ENCODE measurements at places on chromosomes 5 and 9.

GRCh38 chr5:64688965-64689364 lies 1.3 kb upstream of the SHISAL2B start:
- DNase-seq: no peak

DNA sequence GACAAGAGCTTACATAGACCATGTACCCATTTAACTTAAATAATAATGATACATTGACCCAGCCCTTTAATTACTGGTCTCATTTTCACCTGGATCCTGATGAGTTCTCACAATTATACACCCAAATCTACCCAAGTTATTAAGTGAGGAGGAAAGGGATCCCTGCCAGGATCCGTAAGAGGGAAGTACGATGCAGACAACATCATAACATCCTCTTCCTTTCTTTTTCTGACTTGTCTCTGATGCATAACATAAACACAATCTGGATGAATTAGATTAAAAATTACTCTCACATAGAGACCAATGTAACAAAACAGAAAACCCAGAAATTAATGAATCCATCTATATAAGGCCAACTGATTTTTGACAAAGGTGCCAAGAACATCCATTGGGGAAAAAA lies 17.0 kb downstream of the MARCHF3 start:
- DNase-seq: no peak

DNA sequence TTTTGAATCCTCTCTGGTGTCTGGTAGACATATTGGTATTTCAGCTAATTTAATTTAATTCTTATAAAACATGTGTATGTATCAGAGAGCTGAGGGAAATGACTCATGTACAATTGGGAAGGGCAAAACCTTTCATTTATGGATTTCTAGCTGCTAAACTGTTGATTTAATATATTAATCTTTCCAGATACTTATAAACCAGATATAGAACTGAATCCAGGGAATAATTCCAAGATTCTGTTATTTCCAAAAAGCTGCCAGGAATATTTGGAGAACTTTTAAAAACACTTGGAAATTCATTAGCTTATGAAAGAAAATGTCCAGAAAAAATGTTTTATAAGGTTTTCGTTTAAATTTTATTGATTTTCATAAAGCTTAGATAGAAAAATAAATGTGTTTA lies 295.5 kb downstream of the YTHDC2 start:
- no peak for DNase-seq

DNA sequence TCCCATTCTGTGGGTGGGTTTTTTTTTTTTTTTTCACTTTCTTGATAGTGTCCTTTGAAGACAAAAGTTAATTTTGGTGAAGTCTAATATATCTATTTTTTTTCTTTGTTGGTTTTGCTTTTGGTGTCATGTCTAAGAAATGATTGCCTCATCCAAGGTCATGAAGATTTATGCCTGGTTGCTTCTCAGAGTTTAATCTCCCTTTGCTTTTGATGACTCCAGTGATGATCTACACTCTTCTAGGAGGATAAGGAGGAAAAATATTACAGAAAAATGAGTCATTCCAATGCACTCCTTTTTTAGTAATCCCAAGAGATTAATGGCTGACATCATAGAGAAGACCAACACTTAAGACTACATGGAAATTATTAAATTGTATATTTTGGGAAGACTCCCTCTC lies 79.7 kb upstream of the ICE1 start:
- no peak for DNase-seq

DNA sequence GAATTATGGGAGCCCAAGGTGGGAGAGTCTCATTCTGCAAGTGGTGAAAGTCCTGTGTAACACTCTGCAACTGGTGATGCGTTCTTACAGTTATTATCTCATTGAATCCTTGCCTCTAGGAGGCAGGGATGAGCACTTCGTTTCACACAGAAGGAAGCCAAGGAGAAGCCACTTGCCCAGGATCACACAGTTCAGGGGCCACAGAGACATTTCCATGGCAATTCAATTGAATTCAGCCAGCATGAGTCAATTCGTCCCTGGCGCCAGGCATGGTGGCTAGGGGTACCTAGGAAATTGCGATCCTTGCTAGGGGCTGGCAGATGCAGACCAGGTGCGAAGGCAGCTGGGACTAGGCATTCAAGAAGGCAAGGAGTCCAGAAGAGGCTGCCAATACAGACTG lies 26.2 kb downstream of the LHX2 start:
- DNase-seq: no peak

GRCh38 chr5:157821822-157822622 lies 36.9 kb downstream of the CLINT1 start:
- DNase-seq: no peak

- no peak for DNase-seq
Observed at GRCh38 chr5:34687269-34688011, 31.3 kb downstream of the RAI14 start.

DNA sequence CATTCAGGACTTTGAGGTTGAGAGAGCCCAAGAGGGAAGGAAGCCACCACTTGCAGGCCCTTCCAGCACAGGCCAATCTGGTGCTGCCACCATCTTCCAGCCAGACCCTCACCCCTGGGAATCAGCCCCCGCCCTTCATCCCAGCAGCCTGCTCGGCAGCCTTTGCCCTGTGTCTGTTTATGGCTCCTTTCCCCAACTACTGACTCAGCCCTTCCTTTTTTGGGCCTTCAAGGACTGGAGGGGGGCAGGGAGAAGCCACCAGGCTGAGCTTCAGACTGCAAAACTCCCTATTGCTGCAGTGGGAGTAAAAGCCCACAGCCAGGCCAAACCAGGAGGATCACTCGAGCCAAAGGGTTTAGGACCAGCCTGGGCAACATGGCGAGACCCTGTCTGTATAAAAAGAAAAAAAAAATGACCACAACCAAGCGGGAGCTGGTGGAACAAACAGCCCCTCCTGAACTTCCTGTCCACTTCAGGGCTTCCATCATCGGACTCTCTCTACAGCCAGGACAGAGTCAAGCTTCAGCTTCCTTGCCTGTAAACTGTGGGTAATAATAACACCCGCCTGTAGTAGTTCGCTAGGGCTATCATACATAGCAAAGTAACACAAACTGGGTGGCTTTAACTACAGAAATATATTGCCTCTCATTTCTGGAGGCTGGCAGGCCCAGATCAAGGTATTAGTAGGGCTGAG lies 85.9 kb upstream of the IL17B start:
- DNase-seq: no peak

GRCh38 chr5:96636594-96636993 lies 25.6 kb upstream of the CAST start:
- no peak for DNase-seq

DNA sequence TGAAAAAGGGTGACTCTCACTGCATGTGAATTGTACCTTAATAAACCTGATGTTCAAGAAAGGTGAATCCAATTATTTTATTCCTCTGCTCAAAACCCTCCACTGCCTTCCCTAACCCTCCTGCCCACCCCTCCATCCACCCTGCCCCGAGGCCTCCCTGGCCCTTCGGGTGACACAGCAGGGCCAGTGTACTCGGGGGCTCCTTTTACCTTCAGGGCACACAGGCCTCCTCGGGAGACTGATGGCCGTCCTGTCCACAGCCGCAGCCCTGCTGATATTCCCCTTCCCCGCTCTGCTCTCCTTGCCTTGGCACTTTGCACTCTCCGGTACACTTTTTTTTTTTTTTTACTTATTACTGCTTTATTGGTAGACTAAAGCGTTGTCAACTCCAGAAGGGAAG lies 234.0 kb downstream of the CACNA1B start:
- DNase-seq: no peak

DNA sequence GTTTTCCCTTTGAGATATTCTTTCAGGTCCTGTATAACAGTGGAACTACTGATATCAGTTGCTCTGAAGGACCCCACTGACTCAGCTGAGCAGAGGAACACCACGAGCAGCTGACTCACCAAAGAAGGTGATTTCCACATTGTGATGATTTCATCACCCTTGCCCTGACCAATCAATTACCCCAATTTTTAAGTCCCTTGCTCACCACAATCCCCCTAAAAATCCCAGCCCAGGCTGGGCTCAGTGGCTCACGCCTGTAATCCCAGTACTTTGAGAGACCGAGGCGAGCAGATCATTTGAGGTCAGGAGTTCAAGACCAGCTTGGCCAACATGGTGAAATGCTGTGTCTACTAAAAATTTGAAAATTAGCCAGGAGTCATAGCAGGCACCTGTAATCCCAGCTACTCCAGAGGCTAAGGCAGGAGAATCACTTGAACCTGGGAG lies 125.3 kb upstream of the ABCA1 start:
- no peak for DNase-seq

DNA sequence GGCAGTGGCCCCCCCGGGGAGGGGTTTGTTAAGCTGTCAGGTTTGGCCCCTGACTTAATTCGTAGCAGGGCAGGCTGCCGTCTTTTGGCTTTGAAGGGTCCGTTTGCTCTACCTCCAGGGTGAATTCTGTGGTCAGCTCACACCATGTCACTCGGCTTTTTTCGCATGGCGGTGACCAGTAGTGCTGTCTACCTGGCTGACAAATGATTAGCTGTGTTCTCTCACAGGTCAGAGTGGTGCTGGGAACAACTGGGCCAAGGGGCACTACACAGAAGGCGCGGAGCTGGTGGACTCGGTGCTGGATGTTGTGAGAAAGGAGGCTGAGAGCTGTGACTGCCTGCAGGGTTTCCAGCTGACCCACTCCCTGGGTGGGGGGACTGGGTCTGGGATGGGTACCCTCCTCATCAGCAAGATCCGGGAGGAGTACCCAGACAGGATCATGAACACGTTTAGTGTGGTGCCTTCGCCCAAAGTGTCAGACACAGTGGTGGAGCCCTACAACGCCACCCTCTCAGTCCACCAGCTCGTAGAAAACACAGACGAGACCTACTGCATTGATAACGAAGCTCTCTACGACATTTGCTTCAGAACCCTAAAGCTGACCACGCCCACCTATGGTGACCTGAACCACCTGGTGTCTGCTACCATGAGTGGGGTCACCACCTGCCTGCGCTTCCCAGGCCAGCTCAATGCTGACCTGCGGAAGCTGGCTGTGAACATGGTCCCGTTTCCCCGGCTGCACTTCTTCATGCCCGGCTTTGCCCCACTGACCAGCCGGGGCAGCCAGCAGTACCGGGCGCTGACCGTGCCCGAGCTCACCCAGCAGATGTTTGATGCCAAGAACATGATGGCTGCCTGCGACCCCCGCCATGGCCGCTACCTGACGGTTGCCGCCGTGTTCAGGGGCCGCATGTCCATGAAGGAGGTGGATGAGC lies 1.4 kb downstream of the TUBB4B start:
- no peak for DNase-seq

DNA sequence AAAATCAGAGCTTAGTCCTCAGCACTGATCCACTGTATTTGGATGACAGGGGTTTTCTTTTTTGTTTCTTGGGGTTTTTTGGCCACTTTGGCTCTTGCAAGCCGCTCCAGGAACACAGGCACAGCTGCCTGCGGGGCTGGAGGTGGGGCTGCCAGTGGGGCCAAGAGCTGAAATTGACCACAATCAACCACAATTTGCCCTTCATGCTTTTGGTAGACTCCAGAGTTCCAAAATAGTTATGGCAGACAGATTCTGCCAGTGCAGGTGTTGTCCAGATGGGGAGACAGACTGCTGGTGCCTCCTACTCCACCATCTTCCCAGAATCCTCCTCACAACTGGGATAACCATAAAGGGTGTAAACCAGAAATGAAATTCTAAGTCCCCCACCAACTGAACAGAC lies 36.5 kb downstream of the PLEKHG4B start:
- no peak for DNase-seq

- DNase-seq: no peak
Observed at GRCh38 chr9:69885931-69886330, 65.3 kb downstream of the CFAP95 start.

- no peak for DNase-seq
Observed at GRCh38 chr9:98129451-98129881, 10.4 kb upstream of the TRIM14 start.

GRCh38 chr5:117245130-117245529 lies 670.5 kb upstream of the SEMA6A start:
- no peak for DNase-seq

- DNase-seq: peak; percentile 33
Observed at GRCh38 chr5:42005561-42006153, 80.6 kb downstream of the FBXO4 start.

Data from NCI-H748 treated with DMSO at 0.1 percent for 48 hours (cell line).